IMR-90 (cell line): ENCODE measurements at places on chromosomes 1 and 21. TPM values are rescaled to one million over a fixed set of nuclear protein-coding genes. Genes with fewer than 3 reads are reported as not detected.

Gene OVAAL
- not detected in 2 replicates for polyA plus RNA-seq

Gene MIXL1
- not detected in 2 replicates for polyA plus RNA-seq

Gene PROX1
- polyA plus RNA-seq: 0.02 and 0.03 TPM in 2 replicates

Gene ANP32E
- polyA plus RNA-seq: 11.9 and 18.4 TPM in 2 replicates

Gene DNALI1
- polyA plus RNA-seq: 9.1 and 10.1 TPM in 2 replicates

Gene DYNLT4
- not detected in 2 replicates for polyA plus RNA-seq

Gene SERTAD4
- polyA plus RNA-seq: 0.07 and 0.22 TPM in 2 replicates

Gene KDF1
- polyA plus RNA-seq: not detected in 2 replicates

Gene LENEP
- not detected in 2 replicates for polyA plus RNA-seq

Gene MRAP
- polyA plus RNA-seq: not detected in 2 replicates

Gene PAPPA2
- 0.06 and 0.10 TPM in 2 replicates for polyA plus RNA-seq

Gene CCDC27
- not detected in 2 replicates for polyA plus RNA-seq

Gene CDK18
- 0.34 and 0.48 TPM in 2 replicates for polyA plus RNA-seq

Gene RBM11
- polyA plus RNA-seq: 0.10 and 0.46 TPM in 2 replicates

Gene MTHFR
- 6.7 and 7.4 TPM in 2 replicates for polyA plus RNA-seq

Gene RAB25
- not detected in 2 replicates for polyA plus RNA-seq

Gene S1PR1
- 14.1 and 15.6 TPM in 2 replicates for polyA plus RNA-seq

Gene SV2A
- polyA plus RNA-seq: 18.1 and 19.6 TPM in 2 replicates

Gene MARK1
- not detected in 2 replicates for polyA plus RNA-seq

Gene PEX11B
- 22.5 and 24.3 TPM in 2 replicates for polyA plus RNA-seq

Gene ZBTB7B
- 17.4 and 22.4 TPM in 2 replicates for polyA plus RNA-seq

Gene KCNC4
- polyA plus RNA-seq: 1.9 and 2.3 TPM in 2 replicates

Gene DNASE2B
- polyA plus RNA-seq: not detected in 2 replicates

Gene CD1D
- polyA plus RNA-seq: not detected in 2 replicates

Gene SMIM1
- polyA plus RNA-seq: 3.4 and 7.6 TPM in 2 replicates

Gene NOL9
- polyA plus RNA-seq: 12.4 and 13.0 TPM in 2 replicates

Gene ZNF683
- polyA plus RNA-seq: not detected in 2 replicates
